ENCODE measurements at places on chromosomes 7 and 10.

DNA sequence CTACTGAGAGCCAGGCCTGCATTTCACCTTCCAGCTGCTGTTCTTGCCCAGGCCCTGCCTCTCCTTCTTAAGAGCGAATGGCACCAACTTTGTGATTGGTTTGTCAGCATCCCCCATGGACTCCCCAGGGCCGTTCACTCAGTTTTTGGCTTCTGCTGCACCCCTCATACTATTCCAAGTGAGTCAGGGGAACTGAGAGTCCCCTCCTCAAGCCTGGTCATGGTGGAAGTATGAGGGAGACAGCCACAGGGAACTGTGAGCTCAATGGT is 62.4 kb upstream of the ANTXRL start:
- DNase-seq = no peak

DNA sequence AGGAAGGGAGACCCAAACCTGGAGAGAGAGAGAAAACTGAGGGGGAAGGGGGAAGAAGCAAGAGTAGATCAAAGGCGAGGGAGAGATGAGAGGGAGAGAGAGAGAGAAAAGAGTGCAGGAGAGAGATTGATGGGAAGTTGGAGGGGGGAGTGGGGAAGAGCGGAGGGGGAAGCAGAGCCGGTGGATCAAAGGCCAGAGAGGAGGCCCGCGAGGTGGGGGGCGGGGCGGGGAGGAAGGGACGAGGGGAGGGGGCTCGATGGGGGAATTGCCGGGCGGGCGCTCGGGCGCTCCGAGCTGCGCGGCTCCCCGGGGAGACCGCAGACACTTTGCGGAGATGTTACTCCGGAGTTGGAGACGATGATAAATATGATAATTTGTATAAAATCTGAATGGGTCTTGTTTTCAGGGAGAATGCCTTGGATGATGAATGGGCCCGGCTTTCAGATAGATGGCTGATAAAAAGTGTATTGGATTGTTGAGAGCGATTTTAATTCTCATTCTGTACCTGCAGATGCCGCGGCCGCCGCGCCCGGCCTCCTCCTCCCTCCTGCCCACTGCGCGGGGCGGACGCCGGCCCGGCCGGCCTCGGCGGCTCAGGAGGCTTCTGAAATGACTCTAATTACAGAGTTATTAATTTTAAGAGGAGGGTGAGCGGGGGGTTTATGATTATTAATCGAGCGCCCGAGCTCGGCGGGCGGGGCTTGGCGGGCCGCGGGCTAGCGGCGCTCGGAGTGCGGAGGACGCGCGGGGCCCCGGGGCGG is 21.4 kb upstream of the PAX2 start:
- DNase-seq = no peak

DNA sequence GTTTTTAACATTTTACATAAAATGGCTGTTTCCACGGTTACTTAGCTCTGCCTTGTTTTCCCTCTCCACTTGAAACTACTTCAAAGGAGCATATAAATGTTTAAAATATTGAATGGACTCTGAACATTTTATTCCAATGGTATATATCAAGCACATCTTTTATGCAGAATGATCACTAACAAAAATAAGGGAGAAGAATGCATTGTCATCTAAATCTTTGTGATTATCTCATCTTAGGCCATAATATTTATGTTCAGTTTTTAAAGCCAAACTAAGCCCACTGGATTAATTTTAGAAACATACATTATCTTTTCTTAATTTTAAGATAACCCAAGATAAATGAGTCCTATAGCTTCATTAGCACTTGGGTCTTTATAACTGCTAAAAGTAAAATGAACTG is 13.4 kb upstream of the EBLN1 start:
- DNase-seq = no peak

DNA sequence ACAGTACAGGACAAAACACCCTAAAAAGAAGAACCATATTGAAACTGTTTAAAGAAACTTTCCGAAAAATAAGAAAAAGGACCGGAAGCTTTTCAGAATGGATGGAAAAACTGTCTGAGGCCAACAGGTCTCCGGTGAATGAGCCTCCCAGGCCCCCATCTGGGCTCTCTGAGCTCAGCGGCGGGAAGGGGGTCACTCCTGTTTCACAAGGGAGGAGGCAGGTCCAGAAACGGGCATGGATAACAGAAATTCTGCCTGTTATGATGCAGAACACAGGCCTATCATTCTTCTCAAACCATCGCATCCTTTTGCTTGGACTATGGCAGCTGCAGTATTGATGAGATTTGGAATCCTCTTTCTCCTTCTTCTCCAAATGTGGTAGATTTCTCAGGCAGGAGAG is 58.9 kb upstream of the SHH start:
- DNase-seq = no peak

DNA sequence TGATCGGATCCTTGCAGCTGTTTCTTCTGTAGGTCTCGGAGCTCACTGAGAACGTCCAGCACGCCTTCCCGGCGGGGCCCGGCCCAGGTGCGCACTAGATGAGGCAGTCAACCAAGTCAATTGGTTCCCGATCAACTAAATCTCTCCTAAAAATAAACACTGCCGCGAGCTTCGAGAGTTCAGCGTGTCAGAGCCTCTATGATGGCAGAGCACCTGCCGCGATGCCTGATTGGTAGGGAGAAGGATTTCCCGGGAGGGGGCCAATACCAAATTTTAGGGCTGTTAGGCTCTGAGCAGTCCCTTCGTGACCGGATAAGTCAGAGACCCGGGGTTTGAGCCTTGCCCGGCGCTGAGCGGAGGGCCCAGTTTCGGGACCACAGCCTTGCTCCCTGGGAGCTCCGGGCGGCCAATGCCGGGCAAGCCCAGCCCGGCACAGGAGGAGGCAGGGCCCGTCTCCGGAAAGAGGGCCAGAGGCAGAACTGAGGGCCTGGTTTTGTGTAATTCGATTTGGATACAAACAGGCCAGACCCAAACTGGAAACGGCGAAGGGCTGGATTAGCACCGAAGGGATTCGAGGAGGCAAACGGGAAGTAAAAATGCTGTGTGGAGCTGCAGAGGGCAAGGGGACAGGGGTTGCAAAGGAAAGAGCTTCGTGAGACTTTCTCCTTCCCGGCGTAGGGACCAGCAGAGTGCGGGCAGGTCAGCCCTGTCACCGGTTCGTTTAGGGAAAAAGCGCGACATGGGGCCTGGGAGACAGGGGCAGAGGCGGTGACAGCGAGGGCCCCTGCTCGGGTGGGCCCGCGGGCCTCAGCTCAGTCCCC is 569 bp downstream of the SLC26A5 start:
- peak; percentile 11 for DNase-seq

DNA sequence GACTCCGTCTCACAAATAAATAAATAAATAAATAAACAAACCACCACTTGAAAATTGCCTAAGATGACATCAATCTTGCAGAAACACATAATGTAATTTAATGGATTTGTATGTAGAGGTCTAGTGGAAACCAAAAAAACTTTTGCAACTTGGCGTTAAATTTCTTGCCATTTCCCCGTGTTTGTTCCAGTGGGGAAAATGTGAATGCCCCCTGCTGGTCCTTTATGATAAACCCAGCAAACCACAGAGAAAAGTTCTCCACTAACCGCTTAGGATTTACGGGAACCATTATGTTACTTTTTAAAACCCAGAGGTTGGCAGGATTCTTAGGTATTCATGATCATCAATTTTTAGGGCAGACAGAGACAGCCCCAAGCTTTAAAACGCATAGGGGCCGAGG is 32.5 kb downstream of the LAMB4 start:
- no peak for DNase-seq

GRCh38 chr7:7902845-7903244 is 65.8 kb upstream of the GLCCI1 start:
- DNase-seq = no peak

DNA sequence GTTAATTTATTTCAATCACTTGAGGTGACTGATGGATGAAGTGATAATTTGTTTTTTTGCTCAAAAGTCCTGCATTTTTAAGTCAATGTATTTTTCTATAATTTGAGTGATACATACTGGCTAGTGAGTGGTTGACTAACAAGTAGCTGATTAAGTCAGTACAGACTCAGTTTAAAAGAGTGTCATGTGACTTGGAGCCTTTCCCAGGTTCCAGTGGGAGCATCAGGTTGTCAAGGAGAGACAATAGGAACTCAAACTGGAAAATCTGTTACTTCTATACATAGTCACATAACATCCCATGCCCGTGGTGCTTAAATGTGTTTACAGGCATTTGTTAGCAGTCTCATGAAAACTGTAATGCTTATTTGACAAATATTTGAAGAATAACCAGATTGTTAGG is 154.7 kb downstream of the ANK3 start:
- no peak for DNase-seq

DNA sequence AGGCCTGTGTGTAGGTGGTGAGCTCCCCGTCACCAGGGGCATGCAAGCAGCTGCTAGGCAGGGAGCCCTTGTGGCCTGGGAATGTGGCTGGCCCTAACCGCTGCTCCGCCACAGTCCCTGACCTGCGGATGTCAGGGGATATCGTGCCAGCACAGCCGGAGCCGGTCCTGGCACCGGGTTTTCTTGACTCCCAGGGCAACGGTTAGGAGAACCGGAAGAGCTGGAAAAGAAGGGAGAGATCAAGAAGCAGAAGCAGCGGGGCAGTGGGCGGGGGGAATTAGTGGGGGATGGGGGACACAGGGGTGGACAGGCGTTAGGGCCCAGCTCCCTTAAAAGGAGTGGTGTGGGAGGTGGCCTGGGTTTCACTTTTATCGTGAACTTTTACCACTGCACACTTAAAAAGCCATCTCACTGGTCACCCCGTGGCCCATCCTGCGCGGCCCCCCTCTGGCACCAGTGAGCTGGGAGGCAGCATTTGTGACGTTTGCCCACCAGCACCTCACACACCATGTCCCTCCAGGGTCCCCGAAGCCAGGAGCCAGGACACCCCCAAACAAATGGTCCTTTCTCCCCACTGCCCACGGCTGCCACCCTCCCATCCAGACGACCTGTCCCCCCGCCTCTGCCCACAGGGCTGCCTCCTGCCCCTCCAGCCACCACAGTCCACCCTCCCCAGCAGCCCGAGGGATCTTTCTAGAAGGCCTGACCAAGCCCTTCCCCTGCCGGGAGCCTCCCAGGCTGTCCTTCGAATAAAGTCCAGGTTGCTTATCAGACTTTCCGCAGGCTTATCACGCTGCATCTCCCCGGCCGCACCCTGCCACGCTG is 1.8 kb upstream of the MICALL2 start:
- DNase-seq = no peak

GRCh38 chr7:130352194-130353074 is 7.8 kb downstream of the CPA5 start:
- DNase-seq = no peak

DNA sequence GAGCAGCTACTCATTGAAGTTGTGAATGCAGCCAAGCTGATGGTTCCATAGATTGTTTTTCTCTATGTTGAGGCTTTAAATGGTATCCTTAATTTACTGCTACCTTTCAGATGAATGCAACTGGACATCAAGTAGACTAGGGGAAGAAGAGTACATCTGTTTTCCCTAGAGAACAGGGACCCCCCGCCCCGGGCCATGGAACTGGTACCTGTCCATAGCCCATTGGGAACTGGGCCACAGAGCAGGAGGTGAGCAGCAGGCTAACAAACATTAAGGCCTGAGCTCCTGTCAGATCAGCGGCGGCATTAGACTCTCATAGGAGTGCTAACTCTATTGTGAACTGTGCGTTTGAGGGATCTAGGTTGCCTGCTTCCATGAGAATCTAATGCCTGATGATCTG is 391.3 kb downstream of the AUTS2 start:
- DNase-seq = no peak

DNA sequence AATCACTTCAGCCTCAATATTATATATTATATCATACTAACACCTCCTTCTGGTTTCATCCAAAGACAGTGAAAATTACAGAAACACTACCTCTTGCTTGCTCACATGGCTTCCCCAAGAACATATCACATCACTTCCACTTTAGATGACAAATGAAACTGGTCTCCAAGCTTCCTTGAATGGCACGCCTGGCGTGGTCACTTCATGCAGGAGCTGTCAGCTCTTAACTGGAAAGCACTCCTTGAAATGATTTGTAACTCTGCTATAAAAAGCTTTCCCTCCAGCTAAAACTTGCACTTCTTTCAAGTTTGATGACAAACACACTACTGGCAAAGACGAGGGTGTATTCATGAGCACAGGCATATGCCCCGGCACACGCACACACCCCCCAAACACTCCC is 84.1 kb upstream of the INHBA start:
- DNase-seq = no peak

- no peak for DNase-seq
Observed at GRCh38 chr10:117807441-117807840, 239.3 kb downstream of the RAB11FIP2 start.

- DNase-seq = no peak
Observed at GRCh38 chr7:36021917-36022550, 131.0 kb upstream of the EEPD1 start.
